ENCODE measurements at places on chromosomes 3 and 15.

DNA sequence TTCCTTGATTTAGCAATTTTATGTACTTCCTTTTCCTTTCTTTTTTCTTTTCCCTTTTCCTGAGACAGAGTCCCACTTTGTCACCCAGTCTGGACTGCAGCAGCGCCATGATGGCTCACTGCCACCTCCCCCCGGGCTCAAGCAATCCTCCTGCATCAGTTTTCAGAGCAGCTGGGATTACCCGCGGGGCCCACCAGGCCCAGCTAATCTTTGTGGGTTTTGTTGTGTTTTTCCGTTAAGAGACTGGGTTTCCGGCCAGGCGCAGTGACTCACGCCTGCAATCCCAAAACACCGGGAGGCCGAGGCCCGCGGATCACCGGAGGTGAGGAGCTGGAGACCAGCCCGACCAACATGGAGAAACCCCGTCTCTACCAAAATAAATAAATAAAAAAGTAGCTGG, 17.7 kb downstream of the GOLGA8S start:
- DNase-seq, result no peak

DNA sequence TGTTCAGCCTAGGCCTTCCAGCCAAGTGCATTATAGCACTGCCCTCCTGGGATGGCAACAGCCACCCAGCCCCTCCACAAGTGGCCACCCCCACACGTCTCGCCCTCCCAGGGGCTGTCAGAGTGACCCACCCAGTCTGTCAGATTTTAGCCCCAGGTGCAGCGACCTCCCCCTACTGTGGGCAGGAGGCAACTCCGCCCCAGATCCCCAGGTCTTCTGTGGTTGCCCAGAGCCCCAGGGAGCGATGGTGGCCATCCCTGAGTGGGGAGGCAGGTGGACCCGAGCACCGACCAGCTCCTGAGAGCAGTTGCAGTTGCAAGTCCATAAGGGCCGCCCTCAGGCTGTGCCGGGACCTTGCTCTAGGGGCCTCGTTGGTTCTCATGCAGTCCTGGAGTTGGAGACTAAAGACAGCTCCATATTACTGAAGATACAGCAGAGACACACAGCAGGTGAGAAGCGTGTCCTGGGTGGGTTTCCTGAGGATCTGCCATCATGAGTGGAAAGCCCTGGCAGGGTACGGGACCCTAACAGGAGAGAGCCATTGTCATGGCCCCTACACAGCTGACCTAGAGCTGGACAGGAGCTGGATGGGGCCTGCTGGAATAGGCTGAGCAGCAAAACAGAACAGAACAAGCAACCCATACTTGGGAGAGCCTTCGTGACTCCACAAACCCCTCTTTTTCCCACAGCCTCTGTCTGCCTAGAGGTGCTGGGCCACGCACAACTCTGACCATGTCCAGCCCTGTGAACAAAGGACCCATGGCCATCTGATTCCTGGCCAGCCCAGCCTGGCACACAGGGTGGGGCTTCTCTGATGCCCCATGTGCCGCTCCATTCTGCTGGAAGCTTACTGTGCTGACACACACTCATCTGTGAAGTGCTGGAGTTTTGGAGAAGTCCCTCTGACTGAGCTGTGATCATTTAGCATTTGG, 110.3 kb upstream of the ALDH1A3 start:
- DNase-seq, result no peak

- DNase-seq, result peak; percentile 41
These were observed 5.3 kb downstream of the BHLHE40 start for GRCh38 chr3:4984511-4984864.

- DNase-seq, result no peak
These were observed 80.4 kb upstream of the LMCD1 start for GRCh38 chr3:8421267-8421666.

- DNase-seq, result no peak
These were observed 105.2 kb upstream of the NR2E3 start for GRCh38 chr15:71705151-71705550.

GRCh38 chr3:47128137-47128536, 35.8 kb downstream of the SETD2 start:
- peak; percentile 36 for DNase-seq

DNA sequence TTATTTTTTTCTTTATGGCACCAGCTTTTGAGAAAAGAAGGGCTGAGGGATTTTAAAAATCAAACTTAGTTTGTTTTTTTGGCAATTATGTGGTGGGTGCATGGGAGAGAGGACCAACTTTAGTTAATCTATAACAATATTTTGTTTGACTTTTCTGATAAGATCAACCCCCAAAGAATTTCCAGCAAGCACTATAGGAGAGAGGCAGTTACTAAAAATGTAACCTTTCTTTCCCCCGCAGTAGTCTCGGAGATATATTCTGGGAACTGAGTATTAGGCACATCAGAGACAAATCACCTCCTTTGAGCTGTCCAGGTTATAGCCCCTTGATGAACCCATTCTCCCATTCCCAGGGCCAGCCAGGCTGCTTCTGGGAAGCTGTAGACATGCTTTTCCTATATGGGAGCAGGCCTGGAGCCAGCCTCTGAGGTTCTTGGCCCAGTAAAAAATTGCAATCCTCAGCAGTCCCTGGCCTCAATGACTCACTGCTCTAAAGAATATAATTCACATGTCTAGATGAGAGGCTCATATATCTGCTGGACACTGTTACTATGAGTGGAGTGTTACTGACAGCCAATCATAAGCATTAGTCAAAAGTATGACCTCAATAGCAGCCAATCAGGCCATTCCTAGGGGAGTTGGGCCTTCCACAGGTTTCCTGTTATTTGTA, 138.3 kb upstream of the AGBL1 start:
- DNase-seq, result peak; percentile 40

- DNase-seq, result no peak
These were observed 29.9 kb upstream of the CCR2 start for GRCh38 chr3:46324036-46324435.

GRCh38 chr3:47003461-47004368, 24.2 kb downstream of the NBEAL2 start:
- no peak for DNase-seq

GRCh38 chr3:157077565-157077991, 82.4 kb downstream of the CCNL1 start:
- DNase-seq, result no peak

- no peak for DNase-seq
These were observed 27.3 kb downstream of the KLF13 start for GRCh38 chr15:31353931-31354330.

DNA sequence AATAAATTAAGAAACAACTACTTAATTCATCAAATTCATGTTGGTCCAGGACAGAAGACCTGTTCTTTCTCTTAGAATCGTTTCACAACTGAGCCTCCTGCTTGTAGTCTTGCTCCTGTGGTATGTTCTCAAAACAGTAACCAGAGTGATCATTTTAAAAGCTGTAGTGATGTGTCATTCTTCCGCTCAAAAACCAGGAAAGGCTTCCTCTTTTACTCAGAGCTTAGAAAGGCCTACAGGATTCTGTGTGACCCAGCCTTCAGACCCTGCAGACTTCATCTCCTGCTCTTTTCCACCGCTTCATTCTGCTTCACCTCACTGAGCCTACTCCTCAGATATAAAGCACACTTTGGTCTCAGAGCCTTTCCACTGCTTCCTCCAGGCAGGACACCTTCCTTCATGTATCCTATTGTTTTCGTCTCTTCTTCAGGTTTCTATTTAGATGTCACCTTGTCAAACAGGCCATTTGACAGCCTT, 22.7 kb downstream of the ST6GAL1 start:
- DNase-seq, result peak; percentile 47

- peak; percentile 94 for DNase-seq
These were observed 85.2 kb upstream of the PPIB start for GRCh38 chr15:64247906-64248541.

GRCh38 chr15:58690703-58691102, 58.8 kb downstream of the ADAM10 start:
- DNase-seq, result no peak

GRCh38 chr3:104785947-104786346, 580.8 kb upstream of the ALCAM start:
- peak; percentile 9 for DNase-seq

GRCh38 chr3:154217671-154218070, 96.5 kb downstream of the ARHGEF26 start:
- no peak for DNase-seq

GRCh38 chr3:193782747-193783146, 189.7 kb downstream of the OPA1 start:
- no peak for DNase-seq
